ENCODE measurements at places on chromosomes 16 and 17.

DNA sequence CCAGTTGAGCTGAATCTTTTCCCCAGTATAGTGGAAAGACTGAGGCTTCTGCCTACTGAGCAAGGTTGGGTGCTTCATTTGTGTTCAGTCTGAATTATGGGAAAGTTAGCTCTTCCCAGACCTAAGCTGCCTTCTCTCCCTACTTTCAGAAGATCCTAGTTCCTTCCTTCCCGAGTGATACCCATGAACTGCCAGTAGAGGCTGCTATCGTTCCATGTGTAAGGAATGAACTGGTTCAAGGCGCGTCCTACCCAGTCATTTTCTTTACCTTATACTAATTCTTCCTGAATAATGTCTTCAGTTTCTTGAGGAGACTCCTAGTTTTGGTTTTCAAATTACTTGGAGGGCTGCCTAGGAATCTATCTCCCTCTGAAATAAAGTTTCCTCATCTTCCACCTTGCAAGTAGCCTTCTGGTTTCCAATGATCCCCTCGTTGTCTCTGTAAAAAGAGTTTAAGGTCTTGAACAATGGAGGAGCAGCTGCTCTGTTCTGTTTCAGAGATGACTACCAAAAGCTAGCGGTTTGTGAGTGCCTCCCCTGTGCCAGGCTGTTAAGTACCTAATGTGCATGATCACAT, 934 bp upstream of the AOC2 start:
- no peak for DNase-seq

DNA sequence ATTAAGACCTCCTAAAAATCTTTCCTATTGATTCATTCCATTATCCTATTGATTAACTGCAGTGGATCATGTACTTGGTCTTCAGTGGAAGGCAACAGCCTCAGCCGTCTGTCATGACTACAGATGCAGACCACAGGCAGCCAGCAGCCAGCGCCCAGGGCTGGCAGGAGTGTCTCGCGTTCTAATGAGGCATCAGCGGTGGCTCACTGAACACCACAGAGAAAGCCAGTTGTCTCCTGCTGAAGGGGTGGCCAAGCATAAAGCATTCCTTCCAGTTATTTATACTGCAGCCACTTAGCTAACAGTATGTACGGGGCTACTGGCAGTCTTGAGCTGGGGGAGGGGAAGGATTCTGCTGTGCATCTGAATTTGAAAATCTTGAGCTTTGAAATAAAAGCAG, 214.3 kb downstream of the IRX3 start:
- DNase-seq = no peak

DNA sequence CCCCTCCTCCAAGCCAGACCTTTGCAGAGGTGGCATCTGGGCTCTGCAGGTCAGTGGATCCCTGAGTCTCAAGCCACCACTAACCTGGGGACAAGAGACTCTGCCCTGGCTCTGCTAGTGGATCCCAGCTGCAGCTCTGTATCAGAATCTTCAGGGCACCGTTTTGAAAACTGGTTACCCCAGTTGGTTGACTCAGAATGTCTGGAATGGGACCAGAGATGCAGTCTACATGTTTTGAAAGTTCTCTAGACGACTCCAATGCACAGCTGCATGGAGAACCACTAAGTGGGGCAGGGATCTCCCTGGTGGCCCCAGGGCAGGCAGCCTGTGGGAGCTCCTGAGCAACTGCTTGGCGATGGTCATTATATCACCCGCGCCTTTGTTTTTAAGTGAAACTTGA, 34.1 kb upstream of the ADORA2B start:
- no peak for DNase-seq

GRCh38 chr16:2858245-2859025, 465 bp upstream of the PRSS22 start:
- no peak for DNase-seq

DNA sequence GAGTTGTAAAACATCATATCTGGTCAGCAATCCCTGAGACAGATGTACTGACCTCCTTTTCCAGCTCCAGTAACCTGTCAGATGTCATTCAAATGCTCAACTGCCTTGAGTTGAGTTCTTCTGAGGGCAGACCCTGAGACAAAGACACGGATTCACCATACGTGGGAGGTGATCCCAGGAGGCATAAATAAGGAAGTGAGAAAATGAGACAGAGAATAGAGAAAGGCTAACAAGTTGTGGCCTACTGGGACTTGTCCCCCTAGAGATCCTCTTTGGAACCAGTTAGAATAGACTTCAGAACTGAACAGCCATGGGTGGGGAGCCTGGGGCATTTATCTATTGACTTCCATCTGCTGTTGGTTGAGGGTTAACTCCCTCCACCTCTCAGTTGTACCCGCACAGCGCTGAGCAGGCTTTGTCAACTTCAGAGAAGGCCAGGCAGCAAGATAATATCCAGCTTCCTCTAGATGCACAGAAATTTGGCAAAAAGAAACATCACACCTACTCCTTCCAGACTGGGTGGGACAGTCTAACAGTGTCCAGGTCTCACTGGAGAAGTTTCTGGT, 123.0 kb upstream of the DYNLRB2 start:
- DNase-seq = no peak

DNA sequence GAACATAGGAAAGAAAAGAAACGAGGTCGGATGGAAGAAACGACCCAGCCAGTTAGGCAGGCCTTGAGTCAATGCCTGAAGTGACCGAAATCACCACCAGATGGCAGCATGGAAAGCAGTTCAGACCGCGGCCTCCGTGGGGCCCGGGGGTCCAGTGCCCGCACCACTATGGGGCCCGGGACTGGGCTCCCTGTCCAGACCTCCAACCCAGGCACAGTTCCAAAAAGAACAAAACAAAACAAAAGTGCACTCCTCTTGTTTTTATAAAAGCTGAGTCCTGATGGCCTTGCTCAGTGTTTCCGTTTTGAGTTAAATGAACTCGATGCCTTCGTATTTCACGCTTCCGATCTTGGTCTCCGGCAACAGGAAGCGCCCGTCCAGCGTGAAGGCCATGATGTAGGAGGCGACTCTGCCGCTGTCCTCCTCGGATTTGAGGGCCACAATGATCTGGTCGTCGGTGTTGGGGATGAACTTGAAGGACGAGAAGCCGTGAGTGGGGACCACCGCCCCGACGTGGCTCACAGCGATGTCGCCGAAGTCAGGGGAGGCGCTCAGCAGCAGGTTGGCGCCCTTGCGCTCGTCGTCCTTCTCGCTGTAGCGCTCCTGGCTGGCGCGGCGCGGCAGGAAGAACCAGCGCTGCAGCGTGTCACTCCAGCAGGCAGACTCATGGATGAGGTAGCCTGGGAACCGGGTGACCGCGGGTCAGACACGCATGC, 13.7 kb upstream of the LGALS3BP start:
- peak; percentile 23 for DNase-seq

GRCh38 chr17:44904001-44904984, 5.0 kb upstream of the EFTUD2 start:
- no peak for DNase-seq

DNA sequence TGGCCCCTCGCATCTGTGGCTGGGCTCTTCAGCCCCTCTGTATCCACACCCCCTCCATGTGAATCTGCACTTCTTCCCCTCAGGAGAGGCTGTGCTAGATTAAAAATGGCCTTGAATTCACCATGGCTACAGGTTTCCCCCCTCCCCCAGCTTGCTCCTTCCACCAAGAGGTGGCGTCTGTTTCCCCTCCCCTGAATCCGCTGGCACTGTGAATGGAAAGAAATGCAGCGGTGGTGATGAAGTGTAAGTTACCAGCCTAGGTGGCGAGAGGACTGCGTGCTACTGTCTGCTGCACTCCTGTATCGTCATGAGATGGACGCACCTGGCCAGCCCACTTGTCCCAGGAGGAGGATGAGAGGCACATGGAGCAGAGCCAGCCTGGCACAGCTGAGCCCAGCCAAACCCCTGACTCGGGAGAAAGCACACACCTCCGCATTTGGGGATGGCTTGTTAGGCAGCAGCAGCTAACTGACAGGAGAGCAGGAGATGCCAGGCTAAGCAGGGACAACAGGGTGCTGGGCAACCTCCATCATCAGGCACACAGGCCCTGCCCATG, 26.2 kb downstream of the TNFRSF13B start:
- DNase-seq = no peak

DNA sequence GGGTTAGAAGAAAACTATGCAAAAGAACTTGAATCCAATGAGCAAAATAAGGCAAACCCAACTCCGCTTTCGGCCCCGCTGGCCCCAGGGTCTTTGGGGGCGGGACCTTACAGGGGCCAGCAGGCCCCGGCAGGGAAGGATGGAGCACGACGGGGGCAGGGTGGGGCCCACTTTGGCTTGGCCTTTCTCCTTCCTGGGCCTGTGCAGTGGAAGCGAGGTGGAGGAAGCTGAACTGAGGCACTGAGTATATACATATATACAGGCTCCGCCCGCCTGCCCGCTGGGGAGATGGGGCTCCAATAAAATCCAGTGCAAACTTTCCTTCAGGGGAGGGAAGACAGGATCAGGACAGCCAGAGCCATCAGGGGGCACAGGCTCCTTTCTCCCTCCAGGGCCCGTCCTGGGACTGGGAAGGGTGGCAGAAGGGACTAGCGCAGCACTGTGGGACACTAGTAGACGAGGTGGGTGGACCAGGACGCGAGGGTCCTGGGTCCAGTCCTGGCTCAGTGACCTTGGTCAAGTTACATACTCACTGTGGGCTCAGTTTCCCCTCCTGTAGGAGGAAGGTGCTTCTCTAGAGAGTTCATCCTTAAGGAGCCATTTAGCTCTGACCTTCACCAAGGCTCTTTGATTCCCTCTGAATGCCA, 20.9 kb upstream of the MPO start:
- DNase-seq = no peak

GRCh38 chr16:71969353-71969752, 30.8 kb downstream of the PKD1L3 start:
- DNase-seq = no peak

GRCh38 chr16:68802190-68802589, 41.1 kb upstream of the TANGO6 start:
- no peak for DNase-seq

GRCh38 chr17:9536061-9536460, 39.6 kb downstream of the STX8 start:
- DNase-seq = no peak

DNA sequence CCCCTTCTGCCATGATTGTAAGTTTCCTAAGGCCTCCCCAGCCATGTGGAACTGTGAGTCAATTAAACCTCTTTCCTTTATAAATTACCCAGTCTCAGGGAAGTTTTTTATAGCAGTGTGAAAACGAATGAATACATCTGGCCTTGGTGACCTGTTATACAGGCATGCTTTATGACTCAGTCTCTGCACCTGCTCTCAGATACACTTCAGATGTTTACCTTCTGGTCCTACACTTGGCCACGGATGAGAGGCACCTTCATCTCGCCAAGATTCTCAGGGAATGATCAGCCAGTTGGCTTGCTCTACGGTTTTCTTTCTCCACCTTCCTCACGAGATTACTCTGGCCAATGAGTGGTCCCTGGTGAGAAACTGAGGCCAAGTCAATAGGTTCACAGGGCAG, 304.7 kb downstream of the CA10 start:
- no peak for DNase-seq

DNA sequence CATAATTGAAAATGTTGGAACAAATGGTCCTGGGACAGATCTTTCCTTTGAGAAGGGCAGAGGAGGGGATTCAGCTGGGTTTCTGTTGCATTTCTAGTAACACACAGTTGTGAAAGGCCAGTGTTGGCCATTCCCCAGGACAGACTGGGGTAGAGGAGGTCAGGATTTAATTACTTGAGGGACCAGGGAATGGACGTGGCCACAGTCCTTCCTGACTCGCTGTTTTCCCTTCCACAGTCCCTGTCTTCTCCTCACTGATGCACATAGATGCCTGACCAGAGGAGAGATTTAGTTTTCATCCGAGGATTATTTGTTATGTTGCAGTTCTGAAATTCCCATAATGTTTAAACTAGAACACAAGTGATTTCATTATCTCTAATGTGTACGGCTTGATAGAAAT, 25.2 kb upstream of the HEATR6 start:
- no peak for DNase-seq

GRCh38 chr16:63744077-63744874, 1377.6 kb downstream of the CDH11 start:
- DNase-seq = no peak

DNA sequence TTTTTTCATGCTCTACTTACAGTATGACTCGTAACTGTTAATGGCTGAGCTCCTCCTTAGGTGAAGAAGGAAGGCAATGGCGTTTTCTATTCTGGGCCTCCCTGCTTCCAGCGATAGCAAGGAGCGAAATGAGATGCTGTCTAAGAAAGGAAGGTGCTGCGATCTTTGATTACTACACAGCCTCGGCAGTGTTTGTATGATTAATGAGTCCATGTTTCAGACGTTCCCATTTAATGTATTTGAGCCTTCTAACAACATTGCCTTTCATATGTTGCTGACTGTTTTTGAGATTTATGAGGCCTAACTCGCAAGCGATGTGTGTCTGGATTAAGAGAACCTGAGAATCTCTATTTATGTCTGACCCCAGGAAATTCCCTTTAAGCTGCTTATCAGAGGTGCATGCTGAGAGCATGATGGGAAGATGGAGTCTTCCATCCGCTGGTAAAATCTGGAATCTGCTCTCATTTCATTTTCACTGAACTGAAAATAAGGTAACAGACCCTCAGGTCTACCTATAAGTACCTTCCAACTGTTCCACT, 403.4 kb downstream of the WWOX start:
- DNase-seq = no peak

- no peak for DNase-seq
These were observed 4.2 kb downstream of the RPS6KB1 start for GRCh38 chr17:59897090-59897489.

DNA sequence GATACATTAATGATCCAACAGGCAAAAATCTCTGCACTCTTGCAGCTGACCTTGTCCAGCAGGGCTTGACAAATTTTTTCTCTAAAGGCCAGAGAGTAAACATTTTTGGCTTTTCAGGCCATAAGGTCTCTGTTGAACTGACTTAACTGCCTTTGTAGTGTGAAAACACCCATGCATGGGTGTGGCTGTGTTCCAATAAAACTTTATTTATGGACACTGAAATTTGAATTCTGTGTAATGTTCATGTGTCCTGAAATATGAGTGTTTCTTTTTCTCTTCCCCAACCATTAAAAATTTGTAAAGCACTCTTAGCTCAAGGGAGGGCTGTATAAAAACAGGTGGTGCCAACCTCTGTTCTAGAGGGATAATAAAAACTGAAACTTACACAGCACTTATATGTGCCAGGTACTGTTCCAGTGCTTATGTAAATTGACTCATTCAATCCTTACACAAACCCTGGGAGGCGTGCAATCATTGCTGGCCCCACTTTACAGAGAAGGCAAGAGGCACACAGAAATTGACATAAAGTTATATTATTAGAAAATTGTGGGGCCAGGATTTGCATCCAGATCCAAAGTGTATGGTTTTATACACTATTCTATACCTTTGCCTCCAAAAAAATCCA, 18.8 kb upstream of the ZNF423 start:
- DNase-seq = no peak
